ENCODE measurements at places on chromosomes 4 and X.

GRCh38 chr4:170001745-170002267 lies 24.4 kb downstream of the MFAP3L start:
- no peak for DNase-seq

- no peak for DNase-seq
Observed at GRCh38 chrX:6095469-6095868, 133.2 kb downstream of the NLGN4X start.

GRCh38 chrX:76147106-76147505 lies 25.8 kb upstream of the PBDC1 start:
- DNase-seq, result no peak

DNA sequence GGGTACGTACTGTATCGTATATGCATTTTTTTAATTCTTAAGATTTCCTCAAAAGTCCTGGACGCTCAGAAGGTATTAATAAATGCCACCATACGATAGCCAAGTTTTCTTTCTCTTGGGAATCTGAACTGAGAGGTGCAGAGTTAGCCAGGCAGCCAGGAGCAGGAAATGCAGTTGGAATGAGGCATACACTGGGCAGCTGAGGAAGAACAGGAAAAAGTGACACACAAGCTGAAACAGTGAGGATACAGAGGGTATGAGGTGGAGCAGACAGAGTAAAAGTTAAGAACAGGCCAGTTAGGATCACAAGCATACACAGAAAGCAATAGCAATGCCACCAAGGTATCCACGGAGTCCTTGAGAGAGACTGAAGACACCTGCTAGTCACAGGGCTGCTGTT lies 13.4 kb downstream of the UFSP2 start:
- DNase-seq, result no peak

DNA sequence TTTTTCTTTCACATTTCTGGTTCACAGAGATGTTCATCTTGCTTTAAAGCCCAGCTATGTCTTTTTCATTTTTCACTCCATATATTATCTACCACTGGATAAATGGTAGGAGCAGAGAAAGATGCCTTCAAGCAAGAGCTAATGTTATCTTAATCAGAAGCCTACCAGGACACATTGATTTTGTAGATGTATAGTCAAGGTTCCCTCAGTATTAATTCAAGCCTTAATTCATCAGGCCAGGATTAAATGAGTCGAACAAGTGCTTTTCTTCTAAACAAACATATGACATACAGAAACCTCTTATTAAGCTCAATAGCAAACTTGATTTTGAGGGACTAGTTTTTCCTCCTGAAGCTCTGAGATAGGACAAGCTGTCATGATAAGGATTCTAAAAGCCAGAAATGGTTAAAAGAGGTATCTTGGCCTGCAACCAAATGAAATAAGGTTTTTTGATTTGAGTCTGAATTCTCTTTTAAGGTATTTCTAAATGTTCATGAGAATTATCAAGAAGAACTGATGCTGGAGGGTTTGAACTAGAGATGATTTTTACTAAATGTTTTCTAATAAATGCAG lies 81.7 kb upstream of the FTHL17 start:
- DNase-seq, result no peak

GRCh38 chr4:150828159-150828558 lies 186.9 kb downstream of the LRBA start:
- no peak for DNase-seq

DNA sequence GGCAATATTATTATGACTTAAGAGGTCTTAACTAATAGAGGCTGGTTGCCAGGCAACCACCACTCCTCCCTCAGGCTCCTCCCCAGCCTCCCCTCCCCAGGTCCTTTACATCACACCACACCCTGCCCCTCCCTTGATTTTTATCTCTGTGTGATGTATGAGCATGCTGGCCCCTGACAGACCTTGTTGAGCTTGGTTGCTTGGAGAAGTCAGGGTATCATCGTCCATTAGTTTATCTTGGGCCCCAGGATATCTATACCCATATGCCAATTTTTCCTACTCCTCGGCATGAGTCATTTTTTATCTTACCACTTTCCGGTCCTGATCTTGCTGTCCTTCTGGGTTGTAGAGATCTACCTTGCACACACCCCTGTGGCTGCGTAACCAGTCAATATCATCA lies 2.5 kb downstream of the AKAP4 start:
- no peak for DNase-seq

GRCh38 chr4:79949178-79949577 lies 123.9 kb downstream of the ANTXR2 start:
- no peak for DNase-seq

DNA sequence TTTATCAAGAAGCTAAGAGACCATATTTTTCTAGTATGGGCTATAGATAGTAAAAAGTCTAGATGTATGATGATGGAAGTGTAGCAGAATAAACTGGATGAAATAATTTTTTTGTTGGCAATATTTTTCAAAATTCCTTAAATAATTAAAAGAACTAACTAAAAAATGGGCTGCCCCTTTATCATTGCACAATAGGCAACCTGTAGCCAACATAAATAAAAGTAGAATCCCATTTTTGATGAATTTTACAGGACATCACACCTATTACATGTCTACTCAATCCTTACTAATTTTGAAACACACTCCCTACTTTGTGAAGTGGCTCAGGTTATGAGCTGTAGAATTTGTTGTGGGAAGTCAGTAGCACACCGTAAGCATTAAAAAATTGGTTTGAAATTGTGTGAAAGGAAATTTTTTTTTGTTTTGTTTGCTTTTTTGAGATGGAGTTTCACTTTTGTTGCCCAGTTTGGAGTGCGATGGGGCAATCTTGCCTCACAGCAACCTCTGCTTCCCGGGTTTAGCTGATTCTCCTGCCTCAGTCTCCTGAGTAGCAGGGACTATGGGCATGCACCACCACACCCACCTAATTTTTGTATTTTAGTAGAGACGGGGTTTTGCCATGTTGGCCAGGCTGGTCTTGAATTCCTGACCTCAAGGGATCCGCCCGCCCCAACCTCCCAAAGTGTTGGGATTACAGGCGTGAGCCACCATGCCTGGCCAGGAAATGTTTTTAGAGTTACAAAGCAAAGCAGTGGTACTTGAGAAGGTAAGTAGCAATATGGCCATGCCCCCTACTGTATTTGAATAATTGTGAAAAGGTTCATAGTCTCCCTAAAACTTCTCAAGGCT lies 8.9 kb upstream of the RUFY3 start:
- DNase-seq, result no peak

- DNase-seq, result no peak
Observed at GRCh38 chr4:151530783-151531182, 121.8 kb downstream of the FHIP1A start.

GRCh38 chr4:37684154-37684553 lies 2.0 kb downstream of the RELL1 start:
- no peak for DNase-seq

Measured in HuH-7.5 (cell line).